Fibroblast of skin of left biceps (primary cell): ENCODE measurements at places on chromosomes 12 and 14.
A peak's percentile ranks its signal among the peaks of the same experiment; 100 is the strongest.

DNA sequence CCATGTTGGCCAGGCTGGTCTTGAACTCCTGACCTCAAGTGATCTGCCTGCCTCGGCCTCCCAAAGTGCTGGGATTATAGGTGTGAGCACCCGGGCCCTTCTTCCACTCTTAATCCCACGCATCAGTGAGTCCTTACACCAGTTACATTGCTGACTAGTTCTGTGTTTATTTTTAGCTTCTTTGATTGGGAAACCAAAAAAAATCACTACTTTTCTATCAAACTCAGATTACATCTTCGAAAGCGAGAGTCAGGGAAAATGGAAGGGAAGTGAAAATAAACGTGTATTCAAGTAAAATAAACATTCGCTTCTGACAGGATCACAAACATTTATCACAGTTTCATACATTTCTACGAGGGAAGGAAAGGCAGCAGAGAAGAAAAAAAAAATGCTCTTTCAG lies 32.2 kb downstream of the FGD6 start:
- DNase-seq = no peak

DNA sequence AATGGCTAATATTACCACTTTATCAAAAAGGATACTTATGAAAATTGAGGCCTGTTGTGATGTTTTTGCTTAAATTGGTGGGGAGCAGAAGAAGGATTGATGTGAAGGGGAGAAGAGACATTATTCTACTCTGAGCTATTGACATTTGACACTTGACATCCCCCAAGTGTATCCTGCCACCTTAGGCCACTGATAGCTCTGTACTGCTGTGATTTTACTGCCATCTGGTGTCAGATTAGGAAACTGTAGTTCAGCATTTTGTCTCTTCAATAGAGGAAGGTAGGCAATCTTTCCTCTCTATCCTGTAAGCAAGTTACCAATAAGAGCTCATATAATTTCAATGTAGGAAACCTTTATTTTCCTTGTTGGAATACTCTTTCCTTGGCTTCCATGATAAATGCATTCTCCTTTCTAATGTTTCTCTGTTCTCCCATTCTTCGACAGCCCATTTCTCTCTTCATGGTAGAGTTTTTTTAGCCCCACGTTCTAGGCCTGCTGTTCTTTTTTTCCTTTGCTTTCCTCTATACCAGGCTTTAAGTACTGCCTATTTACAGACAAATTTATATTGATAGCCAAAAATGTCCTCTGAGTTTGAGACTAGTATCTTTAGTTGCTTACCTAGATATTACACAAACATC lies 46.3 kb downstream of the PPHLN1 start:
- peak; percentile 13 for DNase-seq

DNA sequence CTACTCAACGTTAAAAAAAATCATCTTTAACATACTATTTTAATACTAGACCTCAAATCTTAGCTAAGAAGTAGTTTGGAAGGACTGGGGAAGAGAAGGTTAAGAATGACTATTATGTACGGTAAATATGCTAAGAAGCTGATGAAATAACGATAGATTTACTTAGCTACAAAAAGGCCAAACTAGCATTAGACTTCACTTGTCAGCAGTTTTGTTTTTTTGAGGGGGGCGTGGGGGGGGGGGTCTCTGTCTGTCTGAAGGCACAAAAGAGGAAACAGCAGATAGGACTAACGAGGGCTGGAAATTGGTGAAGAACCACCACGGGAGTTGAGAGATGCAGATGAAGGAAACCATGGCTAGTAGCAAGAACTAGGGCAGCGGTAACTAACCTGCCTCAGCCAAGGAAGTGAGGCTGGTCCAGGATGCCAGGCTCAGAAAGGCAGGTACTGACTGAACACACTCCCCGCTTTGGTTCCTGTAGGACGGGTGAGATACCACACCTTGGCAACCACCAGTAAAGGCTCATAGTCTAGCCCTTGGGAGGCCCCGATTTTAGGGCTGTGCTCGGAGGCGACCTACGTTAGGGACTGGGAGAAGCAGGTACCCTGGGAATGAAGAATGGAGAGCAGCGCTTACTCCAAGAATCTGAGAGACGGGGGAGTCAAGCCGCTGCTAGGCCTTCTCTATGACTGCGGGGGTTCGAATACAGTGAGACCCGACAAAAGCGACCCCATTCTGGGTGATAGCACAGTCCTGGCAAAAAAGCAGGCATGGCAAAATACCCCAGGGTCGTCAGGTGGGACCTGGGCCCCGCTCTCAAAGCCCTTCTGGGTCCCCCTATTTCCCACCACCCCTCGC lies 675 bp downstream of the NEDD8 start:
- DNase-seq = no peak

- no peak for DNase-seq
Observed at GRCh38 chr12:57896434-57897201, 44.7 kb upstream of the ATP23 start.

GRCh38 chr14:55285048-55285652 lies 13.9 kb downstream of the FBXO34 start:
- no peak for DNase-seq

DNA sequence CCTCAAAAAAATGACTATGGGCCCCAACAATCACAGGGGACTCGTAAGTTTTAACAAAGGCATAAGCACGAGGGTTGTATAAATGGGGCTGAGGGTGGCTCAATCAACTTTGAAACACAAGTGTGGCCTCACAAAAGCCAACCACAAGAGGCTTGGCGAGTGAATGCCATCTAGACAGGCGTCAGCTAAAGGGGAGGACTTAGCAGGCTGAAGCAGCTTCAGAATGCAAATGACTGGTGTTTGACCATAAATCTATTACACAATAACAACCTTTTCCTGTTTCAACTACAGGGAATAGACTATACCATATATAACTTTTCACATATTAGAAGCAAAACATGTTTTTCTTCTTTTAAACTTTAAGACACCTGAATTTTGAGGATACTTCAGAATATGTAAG lies 777.9 kb downstream of the FSCB start:
- no peak for DNase-seq

- DNase-seq = no peak
Observed at GRCh38 chr12:38556647-38557046, 240.1 kb downstream of the ALG10B start.

DNA sequence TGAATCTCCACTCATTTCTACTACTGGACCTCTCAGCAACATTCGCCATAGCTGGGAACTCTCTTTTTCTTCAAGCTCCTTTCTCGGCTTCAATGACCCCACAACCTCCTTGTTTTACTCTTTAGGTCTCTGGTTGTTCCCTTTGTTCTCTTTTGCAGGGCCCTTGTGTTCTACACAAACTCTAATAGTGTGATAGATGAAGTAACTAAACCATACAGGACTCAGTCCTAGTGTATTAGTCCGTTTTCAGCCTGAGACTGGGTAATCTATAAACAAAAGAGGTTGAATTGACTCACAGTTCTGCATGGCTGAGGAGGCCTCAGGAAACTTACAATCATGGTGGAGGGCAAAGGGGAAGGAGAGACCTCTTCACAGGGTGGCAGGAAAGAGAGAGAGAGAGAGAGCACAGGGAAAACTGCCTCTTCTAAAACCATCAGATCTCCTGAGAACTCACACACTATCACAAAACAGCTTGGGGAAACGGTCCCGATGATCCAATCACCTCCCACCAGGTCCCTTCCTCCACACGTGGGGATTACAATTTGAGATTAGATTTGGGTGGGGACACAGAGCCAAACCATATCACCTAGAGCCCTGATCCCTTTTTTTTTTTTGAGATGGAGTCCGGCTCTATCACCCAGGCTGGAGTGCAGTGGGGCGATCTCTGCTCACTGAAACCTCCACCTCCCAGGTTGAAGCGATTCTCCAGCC lies 32.0 kb upstream of the WNK1 start:
- no peak for DNase-seq

GRCh38 chr12:52918784-52919183 lies 13.9 kb upstream of the KRT8 start:
- no peak for DNase-seq

DNA sequence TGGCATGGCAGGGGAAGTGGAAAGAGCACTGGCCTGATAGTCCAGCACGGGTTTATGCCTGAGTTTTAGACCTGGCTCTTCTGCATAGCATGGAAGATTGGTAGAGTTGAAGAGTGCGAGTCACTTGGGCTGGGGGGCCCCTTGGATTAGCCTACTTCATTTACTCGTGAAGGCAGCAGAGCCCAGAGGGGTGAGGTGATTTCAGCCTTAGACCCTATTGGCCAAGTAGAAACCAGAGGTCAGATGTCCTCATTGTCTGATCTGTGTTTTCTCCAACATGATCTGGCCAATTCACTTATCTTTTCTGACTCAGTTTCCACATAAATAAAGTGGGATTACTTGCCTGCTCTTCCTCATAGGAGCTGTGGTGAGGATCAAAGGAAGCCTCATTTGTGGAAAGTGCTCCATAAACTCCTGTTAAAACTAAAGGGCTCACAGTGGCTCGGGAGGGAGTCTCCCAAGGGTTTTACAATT lies 1.9 kb downstream of the PLEKHG3 start:
- DNase-seq = no peak

GRCh38 chr14:104395276-104395675 lies 184.3 kb upstream of the C14orf180 start:
- no peak for DNase-seq

GRCh38 chr14:56709201-56709600 lies 101.1 kb downstream of the OTX2 start:
- DNase-seq = no peak

DNA sequence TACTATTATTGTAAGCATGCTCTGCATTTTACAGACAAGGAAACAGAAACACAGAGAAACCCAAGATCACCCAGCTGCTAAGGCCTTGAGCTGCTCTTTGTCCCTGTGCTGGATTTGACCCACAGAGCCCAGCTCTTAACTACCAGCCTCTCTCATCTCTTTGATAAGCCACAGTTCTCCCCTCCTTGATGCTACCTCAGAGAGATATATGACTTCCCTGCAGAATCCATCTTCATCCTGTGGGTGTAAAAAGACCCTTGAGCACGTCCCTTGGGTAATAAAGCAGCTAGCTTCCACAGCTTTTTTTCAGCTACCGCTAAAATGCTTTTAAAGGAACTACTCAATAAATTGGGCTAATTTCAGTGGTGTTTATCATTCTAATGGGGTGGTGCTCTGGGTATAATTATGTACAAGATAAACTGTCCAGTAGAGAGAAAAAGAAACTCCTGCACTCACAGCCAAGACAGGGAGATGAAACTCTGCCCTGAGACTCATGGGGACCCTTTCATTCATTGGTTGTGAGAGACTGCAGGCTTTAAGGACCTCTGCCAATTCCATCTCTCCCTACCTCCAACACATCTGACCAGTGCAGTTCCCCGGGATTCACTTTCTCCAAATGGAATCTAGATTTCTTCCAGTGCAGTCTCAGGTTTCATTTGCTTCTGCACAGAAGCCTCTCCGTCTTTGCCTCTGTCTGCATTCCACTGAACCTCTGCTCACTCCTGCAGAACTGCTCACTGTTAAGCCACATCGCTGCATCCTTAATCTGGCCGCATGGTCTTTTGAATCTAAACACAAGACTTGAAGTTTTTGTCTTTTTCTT lies 24.7 kb upstream of the NTF3 start:
- no peak for DNase-seq

DNA sequence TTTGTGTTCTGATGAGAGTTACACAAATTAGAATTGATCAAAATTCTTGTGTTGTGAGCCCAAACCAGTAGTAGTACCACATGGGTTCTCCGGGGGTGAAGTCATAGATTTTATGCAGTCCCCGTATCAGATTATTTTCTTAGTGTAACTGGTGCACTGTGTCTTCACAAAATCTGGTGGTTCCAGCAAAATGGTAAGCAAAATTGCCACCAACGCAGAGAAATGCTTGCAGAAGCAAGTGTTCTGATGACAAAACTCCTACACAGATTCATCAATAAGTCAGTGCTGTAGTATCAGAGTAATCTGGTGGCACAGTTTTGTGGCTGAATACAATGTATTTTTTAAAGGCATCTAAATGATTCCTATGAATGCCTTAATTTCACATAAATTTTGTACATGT lies 1.3 kb upstream of the CACNA2D4 start:
- DNase-seq = no peak

DNA sequence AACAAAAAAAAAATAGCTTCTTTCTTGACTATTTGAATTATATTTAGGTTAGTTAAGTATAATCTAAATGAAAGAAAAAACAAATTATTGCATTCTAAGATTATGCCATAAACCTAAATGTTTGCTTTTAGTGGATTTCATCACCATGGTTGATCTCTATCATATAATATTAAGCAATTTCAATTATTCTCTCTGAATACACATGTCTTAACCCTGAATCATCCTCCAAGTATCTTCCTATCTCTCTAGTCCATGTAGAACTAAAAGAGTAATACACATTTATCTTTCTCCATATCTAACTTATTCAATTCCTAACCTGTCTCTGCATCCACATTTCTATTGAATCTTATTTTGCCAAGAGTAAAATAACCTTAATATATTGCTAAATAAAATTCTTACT lies 59.6 kb downstream of the PPFIA2 start:
- DNase-seq = no peak

DNA sequence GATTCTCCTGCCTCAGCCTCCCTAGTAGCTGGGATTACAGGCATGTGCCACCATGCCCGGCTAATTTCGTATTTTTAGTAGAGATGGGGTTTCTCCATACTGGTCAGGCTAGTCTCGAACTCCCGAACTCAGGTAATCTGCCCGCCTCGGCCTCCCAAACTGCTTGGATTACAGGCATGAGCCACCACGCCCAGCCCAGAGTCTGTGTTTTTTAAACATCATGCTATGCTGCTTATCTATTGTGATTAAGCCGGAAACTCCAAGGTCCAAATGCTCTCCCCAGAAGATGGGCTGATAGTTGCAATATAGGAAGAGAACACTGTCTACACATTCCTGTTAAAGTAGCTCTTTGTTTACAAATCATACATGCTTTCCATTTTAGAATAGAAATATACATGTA lies 30.5 kb upstream of the MAX start:
- DNase-seq = no peak

- DNase-seq = no peak
Observed at GRCh38 chr12:26936559-26937442, 980 bp downstream of the INTS13 start.

GRCh38 chr12:115109863-115110262 lies 425.9 kb upstream of the TBX3 start:
- no peak for DNase-seq

- DNase-seq = no peak
Observed at GRCh38 chr12:27498761-27499160, 25.2 kb upstream of the PPFIBP1 start.

DNA sequence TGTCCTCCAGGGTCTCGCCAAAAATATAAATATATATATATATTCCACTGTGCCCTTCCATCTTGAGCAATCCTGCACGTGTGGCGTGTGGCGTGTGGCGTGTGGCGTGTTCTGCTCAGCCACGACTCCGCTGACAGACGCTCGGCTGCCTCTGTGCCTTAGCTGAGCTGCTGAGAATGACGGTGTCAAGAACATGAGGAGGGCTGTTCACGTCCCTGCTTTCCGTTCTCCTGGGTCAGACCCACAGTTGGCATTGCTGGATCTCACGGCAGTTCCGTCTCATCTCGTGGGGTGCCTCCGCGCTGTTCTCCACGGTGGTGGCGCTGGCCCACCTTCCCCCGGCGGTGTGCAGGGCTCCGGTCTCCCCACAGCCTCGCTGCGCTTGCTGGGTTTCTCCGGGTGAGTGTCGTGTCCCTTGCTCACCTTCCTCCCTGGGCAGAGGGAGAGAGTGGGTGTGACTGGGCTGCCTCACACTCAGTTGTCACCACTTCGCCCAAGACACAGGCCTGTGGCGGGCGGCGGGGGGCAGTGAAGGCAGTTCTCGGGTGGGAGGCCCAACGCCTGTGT lies 9.4 kb downstream of the GPR132 start:
- no peak for DNase-seq
